ENCODE measurements at places on chromosomes 7 and 10. TPM values are rescaled to one million over a fixed set of nuclear protein-coding genes. Genes with fewer than 3 reads are reported as not detected.

Gene PAX4
- not detected for total RNA-seq

Gene CADPS2
- total RNA-seq, result 44.3 TPM

Gene NDUFB2
- total RNA-seq, result 173 TPM

Gene CDNF
- total RNA-seq, result 1.6 TPM

Gene SERPINE1
- total RNA-seq, result 2,259 TPM

Gene SGPL1
- 18.8 TPM for total RNA-seq

Gene GOLGA7B
- not detected for total RNA-seq

Gene CTAGE4
- not detected for total RNA-seq

All from vein endothelial cell (primary cell).